CD4-positive, alpha-beta T cell treated with Interferon alpha-2 for 1 hour (primary cell): ENCODE measurements at places on chromosomes 7 and 10.
A peak's percentile ranks its signal among the peaks of the same experiment; 100 is the strongest.

DNA sequence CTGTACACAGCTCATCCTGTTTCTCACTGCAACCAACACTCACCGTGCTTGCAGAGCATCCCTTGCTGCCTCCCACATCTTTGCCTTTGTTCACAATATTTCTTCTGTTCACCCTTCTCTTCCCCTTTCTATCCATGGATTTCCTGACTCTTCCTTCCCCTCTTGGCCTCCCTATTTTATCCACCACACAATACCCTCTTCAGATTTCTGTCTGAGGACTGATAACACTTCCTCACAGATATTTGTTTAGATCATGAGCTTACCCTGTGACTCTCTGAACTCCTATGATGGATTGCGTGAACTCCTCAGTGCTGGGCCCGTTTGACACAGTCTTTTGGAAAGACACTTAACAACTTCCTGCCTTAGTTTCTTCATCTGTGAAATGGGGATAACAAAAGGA is 62.8 kb upstream of the GPR158 start:
- DNase-seq: no peak

DNA sequence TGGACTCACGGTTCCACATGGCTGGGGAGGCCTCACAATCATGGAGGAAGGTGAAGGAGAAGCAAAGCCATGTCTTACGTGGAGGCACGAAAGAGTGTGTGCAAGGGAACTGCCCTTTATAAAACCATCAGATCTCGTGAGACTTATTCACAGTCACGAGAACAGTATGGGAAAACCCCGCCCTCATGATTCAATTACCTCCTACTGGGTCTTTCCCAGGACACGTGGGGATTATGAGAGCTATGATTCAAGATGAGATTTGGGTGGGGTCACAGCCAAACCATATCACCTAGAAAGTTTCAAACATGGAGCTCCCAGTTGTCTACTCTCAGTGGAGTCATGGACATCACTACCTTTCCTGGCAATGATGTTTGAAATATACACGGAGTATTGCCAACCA is 49.6 kb downstream of the CYCS start:
- no peak for DNase-seq

DNA sequence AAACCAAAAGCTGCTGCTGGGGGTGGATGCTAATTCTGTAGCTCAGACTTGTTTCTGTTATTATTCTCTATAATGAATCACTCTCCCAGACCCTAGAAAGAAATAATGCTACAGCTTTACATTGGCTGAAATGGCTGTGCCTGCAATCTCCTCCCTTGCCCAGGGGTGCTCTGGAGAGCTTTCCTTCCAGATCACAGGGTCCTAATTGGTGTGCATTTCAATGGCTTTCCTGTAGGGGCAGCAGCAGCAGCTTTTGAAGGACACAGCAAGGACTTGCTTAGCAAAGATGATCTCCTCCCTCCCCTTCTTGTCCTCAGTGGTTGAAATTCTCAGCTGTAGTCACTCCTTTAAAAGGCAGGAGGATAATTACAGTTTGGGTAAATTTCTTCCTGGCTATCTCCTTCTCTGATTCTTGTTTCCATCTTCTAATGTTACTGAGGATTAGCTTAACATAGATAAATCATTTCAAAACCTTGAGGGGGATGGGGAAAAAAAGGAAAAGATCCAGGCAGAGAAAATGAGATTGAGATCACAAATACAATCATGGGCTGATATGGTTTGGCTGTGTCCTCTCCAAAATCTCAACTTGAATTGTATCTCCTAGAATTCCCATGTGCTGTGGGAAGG is 120.2 kb upstream of the CTTNBP2 start:
- DNase-seq: no peak

DNA sequence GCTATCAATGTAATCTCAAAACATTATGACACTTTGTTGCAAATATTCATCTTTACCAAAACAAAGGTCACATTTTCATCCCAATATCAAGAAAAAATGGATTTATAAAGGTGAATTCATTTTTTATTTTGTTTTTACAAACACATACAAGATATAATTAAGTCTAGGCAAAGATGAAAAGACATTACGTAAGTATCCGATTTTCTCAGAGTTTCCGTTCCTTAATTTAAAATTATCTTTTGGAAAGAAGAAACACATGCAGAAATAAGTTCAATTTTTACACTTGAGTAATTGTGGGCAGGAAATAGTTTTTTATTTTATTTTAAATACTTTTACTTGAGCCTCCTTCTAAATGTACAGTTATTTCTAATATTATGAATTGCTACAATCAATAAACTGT is 24.6 kb downstream of the RTKN2 start:
- DNase-seq: no peak

- peak; percentile 3 for DNase-seq
Observed at GRCh38 chr10:70296406-70296899, 12.6 kb upstream of the NPFFR1 start.
